Choroid plexus epithelial cell (primary cell): ENCODE measurements at places on chromosomes 7 and 10.

GRCh38 chr10:110527731-110528171 lies 30.0 kb downstream of the DUSP5 start:
- DNase-seq: peak; percentile 78

- no peak for DNase-seq
Observed at GRCh38 chr7:42235741-42236161, 1.3 kb downstream of the GLI3 start.

- no peak for DNase-seq
Observed at GRCh38 chr10:28881171-28881882, 204.0 kb downstream of the BAMBI start.

DNA sequence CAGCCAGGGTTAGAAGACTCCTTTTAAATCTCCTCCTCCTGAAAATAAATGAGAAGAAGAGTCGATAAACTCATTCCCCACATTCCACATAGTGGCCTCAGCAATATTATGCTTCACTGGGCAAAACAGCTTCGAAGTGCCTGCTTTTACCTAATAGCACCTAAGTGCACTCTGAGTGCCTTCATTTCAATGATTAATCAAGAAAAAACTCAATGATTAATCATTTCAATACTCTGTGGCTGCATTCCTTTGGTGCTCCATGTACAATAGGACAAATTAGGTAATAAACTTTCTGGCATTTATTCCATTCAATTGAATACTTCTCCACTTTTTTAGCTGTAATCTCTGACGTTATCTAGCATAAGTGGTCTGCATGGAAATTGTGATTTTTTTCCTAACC lies 174.6 kb downstream of the CCDC71L start:
- peak; percentile 68 for DNase-seq

GRCh38 chr7:129176916-129177710 lies 11.3 kb upstream of the SMO start:
- DNase-seq: no peak

DNA sequence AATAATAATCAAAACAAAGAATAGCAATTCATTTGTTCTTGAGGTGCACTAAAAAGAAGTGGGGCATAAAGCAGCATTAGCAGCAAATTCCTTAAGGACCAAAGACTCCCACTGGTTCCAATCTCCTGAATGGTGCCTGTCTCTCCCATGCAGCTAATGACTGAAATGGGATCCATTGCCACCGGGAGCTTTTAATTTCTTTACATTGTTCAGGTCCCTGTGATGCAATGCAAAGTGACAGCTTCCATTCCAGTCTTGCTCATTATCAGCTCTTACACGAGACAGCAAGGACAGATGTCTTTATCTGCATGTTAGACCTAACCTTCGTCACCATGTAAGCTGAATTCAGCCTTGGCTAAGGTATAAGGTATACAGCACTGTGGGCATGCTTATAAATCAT lies 148.1 kb downstream of the POU6F2 start:
- DNase-seq: no peak

GRCh38 chr10:7354330-7355047 lies 56.3 kb downstream of the SFMBT2 start:
- DNase-seq: peak; percentile 47

DNA sequence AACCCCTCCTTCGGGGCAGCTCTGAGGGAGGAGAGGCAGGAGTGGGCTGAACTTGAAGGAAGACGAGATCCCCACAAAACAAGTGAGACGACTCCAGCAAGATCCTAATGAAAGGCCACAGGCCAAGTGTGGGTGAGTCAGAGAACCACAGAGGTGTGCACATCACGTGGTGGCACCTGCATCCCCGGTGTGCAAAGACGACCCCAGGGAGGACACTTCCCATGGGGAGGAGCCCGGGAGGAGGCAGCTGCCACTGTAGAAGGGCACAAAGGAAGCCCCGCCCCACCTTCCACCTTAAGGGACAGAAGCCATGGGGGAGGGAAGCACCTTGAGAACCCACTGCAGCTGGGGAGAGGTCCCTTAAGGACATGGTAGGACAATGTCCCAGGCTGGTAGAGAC lies 45.7 kb downstream of the ESYT2 start:
- no peak for DNase-seq

DNA sequence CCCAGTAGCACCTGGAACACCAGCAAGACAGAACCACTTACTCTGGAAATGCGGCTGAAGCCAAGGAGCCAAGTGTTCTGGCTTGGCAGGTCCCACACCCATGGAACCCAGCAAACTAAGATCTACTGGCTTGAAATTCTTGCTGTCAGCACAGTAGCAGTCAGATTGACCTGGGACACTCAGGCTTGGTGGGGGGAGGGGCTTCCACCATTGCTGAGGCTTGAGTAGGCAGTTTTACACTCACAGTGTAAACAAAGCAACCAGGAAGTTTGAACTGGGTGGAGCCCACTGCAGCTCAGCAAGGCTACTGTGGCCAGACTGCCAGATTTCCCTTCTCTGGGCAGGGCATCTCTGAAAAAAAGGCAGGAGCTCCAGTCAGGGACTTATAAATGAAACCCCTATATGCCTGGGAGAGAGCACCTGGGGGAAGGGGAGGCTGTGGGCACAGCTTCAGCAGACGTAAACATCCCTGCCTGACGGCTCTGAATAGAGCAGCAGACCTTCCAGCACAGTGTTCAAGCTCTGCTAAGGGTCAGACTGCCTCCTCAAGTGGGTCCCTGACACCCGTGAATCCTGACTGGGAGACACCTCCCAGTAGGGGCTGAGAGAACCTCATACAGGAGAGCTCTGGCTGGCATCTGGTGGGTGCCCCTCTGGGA lies 121.2 kb downstream of the MTERF1 start:
- DNase-seq: peak; percentile 64

- DNase-seq: no peak
Observed at GRCh38 chr10:66604195-66604594, 321.6 kb upstream of the LRRTM3 start.

GRCh38 chr10:90504172-90504571 lies 353.7 kb downstream of the HTR7 start:
- no peak for DNase-seq

DNA sequence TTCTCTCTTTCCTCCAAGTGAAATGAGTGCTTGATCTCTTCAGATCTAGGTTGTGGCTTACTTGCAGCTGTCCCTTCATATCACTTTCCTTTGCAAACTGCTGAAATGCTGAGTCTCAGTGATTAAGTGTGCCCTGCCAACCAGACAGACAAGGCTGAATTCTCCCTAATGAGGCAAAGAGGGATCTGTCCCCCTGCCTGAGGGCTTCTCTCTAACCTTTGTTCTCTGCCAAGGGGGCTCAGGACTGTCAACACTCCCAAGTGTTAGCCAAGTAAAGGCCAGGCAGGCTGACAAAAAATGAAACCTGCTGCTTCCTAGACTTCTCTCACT lies at the start of gene MSS51:
MSS51 (minus strand) TSS at position 24 of the 330 bp plus-strand sequence. CDS start 5,277 bp downstream, outside the sequence.
- DNase-seq: no peak

DNA sequence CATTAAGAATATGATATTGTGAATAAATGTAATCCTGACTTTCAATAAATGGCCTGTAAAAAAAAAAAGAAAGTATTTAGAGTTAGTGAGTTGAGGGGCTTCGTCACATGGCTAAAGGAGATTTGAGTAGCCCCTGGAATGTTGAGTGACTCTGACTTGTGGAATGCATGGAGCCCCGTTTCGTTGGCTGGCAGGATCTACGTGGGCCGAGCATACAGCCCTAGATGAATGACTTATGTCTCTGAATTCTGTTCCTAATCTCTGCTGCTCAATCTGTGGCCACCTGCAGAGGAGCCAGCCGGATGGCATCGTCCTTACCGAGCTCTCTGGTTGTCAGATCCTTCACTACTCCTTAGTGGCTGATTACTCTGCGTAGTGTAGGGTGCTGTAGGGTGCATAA lies 155.7 kb downstream of the MGMT start:
- DNase-seq: peak; percentile 7

DNA sequence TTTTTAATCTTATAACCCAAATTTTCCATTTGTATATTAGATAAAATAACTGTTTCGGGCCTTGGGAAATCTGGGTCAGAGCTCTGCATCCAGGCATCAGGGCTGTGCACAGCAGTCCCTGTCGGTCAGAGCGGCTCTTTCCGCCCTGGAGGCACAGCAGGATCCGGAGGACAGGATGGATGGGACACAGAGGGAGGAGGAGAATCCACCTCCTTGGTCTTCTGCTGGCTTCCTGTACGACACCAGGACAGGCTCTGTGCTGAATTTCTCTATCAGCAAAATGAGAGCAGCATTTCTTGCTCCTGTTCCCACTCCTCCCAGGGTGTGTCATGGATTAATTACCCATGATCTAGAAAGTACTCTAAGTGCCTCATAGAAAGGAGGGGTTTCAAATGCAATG lies 254.9 kb downstream of the SKAP2 start:
- DNase-seq: no peak

- DNase-seq: peak; percentile 67
Observed at GRCh38 chr10:86960003-86960862, 1.8 kb downstream of the SNCG start.

DNA sequence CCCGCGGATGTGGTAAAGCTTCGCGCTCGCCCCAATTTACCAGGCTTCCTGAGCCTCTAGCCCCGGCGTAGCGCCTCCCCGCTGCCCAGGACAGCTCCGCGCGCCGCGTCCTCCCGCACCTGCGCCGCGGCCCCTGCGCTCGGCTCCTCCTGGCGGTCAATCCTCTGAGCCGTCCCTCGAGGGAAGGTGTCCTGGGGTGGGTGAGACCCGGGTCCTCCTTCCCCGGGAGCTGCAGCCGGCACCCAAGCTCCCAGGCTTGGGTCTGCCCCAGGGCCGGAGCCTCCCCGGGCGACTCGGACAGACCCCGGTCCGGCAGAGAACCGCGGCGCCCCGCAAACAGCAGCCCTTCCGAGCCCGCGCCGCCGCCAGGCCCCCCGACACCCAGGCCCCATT lies 512 bp downstream of the OSBPL3 start:
- peak; percentile 72 for DNase-seq

DNA sequence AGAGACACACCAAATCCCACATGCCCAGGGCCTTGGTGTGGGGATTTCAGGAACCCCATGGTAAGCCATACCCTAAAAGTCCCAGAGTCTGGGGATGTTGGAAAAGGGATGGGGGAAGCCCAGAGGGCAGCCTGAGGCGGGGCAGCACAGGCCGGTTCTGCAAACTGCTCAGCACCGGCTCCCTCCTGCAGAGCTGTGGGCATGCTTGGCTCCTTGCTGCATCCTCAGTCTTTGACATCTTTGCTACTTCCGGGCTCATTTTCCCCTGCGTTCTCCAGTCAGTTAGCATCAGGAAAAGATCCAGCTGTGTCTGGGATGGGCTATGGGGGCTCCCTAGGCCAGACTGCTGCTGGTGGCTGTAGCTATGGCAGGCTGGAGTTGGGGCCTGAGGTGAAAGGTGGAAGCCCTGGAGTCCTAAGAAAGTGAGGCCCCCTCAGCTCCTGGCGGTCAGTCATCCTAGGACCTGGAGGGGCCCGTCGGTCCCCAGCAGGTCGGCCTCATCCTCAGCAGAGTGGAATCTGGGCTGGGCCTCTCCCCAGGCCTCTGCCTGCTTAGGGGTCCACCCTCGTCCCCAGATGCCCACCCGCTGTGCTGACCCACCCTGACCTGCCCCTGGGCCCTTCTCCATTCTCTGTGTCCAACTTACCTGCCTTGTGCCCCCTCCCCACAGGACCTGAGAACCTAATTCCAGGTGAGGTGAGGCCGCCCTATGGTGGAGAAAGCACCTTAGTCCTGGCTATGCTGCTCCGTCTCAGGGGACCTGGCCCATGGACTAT lies 9.3 kb downstream of the TBATA start:
- no peak for DNase-seq

DNA sequence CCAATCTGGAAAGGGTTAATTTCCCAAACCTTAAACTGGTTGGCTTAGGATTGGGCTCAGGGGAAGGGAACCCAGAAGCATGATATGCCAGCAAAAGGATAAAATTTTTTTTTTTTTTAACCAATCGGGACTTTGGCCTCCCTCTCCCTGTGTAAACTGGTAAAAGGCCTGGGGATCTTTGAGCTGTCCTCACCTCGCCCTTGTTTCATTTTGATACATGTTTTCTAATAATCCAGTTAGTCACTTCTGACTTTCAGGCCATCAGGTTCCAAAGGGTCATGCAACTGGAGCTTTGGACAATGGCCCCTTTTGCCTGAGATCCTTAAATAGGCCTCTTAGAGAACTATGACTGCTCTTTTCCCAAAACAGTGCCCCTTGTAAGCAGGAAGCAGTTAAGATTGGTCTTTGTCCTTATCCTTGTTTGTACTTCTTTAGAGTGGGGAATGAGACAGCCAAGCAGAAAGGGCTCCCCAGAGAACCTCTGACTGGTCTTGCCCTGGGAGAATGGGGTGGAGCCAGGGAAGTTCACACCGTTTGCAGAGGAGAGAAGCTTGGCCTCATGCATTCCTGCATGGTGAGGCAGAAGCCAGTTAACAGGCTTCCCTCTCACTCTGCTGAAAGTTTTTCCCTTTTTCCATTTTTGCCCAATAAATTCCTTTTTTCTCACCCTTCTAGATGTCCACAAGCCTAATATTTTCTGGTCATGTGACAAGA lies 424.2 kb upstream of the CNTNAP2 start:
- peak; percentile 59 for DNase-seq

DNA sequence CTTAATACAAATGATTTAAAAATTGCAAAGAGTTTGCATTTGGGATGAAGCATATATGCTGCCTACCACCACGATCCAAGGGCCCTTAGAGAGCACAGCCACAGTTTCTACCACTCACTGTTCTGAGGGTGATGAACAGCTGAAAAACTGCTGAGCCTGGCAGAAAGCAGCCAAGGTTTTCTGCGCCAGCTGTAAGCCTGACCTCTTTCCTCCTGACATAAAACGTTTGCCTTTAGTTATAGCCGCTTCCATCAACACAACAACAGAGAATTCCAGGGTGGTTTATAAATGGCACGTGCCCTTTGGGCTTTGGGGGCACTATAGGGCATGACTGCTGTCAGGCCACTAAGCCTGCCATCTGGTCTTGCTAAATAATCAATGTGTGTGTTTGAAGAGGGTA lies 222.8 kb downstream of the RELN start:
- DNase-seq: peak; percentile 1

- DNase-seq: no peak
Observed at GRCh38 chr10:79336276-79336675, 11.0 kb upstream of the PPIF start.

GRCh38 chr10:105406488-105406887 lies 765.4 kb downstream of the SORCS3 start:
- no peak for DNase-seq

DNA sequence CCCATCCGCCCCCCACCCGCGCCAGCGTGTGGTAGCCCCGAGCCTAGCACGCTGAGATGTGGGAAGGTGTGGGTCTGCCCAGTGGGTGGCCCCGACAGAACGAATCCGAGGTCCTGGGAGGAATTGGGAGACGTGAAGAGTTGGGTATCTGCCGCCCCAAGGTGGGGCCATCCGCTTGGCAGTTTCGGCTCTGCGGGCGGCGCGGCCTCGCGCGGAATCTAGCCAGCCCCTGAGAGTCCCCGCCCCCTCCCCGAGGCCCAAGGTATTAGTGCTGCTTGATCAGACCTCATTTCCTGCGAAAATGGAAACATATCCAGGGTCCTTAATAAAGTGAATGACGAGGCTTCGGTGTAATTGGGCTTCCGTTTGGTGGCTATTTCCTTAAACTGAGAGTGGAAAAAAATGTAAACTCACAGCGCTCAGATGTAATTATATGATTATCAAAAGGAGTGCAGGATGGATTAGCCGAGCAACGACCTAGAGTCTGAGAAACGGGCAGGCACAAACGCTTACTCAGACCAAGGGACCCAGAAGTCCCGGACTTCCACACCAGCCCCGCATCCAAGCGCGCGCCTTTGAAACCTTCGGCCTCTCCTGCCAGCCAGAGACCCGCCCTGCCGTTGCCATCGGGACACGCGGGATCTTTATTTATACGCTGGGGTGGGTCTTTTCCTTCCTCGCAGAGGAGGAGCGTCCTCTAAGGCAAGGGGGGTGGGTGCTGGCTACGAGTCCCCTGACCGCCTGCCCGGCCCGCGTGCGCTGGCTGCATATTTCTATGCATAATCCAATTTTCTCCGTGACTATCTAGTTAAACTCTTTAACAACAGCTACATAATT lies 12.8 kb downstream of the LBX1 start:
- no peak for DNase-seq

GRCh38 chr7:70696201-70696754 lies 435.7 kb upstream of the GALNT17 start:
- DNase-seq: peak; percentile 24
